ENCODE measurements at places on chromosomes 11 and 22.

DNA sequence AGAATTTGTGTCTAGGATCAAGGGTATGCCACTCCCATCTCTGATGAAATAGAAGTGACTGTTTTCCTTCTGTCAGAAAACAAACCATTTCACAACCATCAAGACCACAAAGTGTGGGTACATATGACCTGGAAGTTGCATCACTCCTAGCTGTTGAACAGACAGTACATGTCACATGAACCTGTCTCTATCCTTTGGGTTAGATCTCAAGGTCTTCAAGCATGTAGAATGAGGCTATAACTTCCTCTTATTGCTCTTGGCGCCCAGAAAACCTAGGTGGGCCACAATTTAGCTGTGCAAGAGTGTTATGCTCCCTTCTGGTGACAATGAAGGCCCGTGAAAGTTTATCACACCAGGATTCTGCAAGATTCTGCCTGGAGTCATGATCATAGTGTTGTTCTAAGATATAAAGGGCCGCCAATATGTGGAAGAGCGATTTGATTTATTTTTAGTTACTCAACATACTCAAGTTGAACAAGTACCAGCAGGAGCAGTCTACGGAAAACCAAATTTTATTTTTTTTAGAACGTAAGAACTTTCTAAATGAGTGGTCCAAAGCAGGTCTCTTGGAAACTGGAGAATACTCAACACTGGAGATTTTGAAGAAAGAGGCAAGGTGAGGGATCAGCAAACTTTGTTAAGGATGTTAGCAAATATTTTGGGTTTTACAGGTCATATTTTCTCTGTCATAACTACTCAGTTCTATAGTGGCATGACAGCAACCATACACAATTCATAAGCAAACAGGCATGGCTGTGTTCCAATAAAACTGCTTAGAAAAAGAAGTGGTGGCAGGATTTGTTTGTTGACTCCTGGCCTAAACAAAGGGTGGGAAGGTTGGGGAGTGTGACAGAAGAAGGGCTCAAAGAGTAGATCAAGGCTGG is 101.8 kb downstream of the USP35 start:
- DNase-seq: peak; percentile 31

GRCh38 chr22:46256358-46256958 is 6.4 kb upstream of the CDPF1 start:
- DNase-seq: no peak

- no peak for DNase-seq
Measured at GRCh38 chr11:121898903-121899302, 217.1 kb downstream of the BLID start.

DNA sequence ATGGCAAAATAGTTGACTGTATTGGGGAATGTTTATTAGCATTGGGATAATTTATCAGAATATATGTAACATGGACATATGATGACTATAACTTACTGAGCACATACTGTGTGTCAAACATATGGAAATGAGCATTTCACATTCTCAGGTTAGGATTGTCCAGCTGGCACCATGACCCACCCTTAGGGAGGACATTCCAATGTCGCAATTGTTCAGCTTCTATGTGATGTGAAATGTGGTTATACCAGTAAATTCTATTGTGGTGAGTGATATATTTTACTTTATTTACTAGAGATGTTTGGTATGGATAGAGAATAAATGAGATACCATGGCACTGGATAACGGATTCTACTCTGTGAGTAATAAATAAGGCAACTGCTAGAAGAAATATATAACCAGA is 50.4 kb downstream of the OR4A47 start:
- DNase-seq: no peak

- no peak for DNase-seq
Measured at GRCh38 chr11:106503901-106504300, 426.4 kb downstream of the AASDHPPT start.

GRCh38 chr22:24813861-24814770 is 8.1 kb downstream of the SGSM1 start:
- no peak for DNase-seq

GRCh38 chr22:29790061-29790460 is 22.9 kb downstream of the UQCR10 start:
- no peak for DNase-seq

- DNase-seq: no peak
Measured at GRCh38 chr11:102722821-102723220, 1.9 kb downstream of the MMP8 start.

DNA sequence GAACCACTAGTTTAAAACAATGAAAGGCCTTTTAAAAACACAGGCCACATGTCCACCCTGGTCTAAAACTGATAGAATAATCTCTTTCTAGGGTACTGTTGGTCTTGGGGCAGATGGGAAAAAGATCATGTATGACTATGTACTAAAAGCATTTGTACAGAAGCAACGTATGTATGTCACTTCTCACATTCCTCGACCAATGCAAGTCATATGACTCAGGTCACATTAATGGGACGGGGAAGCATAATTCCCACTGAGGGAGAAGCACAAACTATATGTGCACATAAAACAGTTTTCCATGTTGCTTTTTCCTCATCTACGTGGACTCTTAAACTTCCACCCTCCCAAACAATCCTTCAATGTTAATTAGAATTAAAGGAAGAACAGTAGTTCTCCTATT is 32.2 kb upstream of the GAB2 start:
- DNase-seq: no peak

DNA sequence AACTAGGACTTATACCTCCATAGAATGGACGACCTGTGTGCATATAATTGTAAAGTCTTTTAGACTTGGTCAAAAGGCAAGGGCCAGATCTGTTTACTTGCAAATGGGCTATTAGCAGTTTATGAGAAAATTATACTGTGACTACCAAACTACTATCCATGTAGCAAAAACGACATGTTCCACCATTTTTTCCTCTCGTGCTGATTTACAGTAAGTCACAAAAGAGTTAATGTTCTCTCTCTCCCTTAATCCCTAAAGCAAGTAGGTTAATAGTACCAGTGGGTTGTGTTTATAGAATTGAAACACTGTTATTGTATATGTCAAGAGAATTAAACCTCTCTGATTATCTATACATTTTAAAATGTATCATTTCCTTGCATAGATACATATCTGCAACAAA is 147.3 kb downstream of the MAML2 start:
- no peak for DNase-seq

GRCh38 chr11:65211293-65212105 is 29.8 kb downstream of the CAPN1 start:
- DNase-seq: no peak

- DNase-seq: no peak
Measured at GRCh38 chr11:70834277-70834940, 418.0 kb downstream of the SHANK2 start.

DNA sequence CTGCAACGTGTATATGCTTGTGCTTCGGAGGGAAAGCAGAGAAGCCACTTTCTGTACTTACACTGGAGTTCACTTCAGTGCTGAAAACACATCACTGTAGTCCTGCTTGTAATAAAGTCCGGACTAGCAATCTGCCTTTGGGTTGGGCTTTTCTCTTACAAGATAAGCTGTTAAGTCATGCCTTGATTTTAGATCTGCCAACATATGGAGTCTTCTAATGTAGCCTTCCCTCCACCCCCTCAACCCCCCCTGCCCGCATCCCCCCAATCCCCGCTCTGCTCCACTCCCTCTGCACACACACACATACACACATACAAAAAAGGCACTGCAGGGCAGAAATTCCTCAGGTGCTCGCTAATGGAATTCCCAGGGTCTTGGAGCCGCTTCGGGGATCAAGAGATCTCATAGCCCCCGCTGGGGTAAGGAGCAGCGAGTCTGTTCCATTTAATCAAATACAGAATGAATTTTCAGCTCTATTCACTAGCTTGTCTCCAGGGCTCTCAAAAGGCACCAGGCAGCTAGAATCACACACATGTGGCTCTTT is 3.4 kb downstream of the CDON start:
- DNase-seq: no peak

GRCh38 chr11:44730775-44731174 is 4.0 kb downstream of the TSPAN18 start:
- no peak for DNase-seq

- DNase-seq: no peak
Measured at GRCh38 chr22:38657045-38657909, 839 bp downstream of the CBY1 start.

GRCh38 chr22:39292031-39292462 is 27.4 kb downstream of the RPL3 start:
- DNase-seq: no peak

GRCh38 chr11:416051-416756 is 1.4 kb upstream of the SIGIRR start:
- DNase-seq: no peak

- no peak for DNase-seq
Measured at GRCh38 chr11:88827018-88827676, 238.6 kb downstream of the GRM5 start.

DNA sequence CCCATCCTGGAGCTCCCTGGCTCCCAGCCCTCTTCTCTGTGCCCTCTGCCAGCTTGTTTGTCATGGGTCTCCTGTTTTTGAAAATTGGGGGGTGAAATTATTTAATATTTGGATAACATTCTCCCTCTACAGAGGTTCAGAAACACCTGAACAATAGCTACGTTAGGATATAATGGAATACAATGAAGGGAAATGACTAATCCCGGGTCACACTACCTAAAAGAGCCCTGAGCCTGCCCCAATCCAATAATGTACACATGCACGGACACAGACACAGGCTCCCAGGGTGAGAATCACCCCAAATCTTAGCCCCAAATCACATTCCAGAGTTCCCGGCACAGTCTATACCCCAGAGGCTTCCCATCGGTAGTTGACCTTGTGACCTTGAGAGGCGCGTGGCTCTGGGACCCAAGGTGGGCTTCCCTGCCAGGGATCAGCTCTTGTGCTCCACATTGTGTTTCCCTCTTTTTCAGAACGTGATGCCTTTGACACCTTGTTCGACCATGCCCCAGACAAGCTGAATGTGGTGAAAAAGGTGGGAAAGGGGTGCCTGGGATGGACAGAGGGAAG is 135.5 kb downstream of the PARVA start:
- no peak for DNase-seq

DNA sequence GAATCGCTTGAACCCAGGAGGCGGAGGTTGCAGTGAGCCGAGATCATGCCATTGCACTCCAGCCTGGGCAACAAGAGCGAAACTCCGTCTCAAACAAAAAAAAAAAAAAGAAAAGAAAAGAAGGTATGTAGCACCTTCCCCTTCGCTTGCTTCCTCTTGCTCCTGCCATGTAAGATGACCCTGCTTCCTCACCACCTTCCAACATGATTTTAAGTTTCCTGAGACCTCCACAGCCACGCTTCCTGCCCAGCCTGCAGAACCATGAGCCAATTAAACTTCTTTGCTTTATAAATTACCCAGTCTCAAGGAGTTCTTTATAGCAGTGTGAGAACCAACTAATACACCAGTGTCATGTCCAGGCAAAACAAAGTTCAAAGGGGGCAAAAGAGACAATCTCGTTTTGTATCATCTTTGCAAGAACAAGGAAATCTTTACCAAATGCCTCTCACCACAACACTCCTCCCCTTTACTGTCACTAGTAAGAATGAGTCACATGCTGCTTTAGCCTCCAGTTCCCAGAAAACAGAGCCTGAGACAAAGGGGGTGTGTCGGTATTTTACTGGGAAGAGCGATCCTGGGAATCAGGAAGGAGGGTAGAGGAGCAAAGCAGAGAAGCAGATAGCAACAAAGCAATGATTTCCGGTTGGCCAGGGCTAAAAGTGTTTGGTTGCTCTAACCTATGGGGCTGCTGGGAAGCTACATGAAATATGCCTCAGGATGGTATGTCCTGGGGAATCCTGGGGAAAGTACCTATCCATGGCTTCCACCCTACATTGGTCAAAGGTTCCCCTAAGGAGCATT is 10.5 kb upstream of the MCHR1 start:
- peak; percentile 63 for DNase-seq

DNA sequence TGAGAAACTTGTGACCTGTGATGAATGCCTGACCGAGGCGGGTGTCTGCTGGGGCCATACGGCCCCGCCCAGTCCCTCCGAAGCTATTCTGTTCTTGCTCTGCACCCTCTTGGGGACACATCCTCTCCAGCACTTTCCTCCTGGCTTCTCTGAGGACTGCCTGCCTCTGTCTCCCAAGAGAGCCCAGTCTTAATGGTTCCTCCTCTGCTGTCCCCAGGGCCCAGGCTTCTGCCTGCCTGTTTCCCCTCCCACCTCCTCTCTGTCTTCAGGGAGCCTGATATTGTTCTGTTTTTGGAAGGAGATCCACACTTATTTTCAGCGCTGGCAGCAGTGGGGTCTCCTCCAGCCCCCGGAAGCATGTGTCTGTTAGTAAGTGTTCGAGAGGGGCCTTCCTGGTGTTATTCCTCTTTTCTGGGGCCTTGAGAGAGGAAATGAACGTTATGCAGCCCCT is 18.7 kb downstream of the SYNGR1 start:
- no peak for DNase-seq

DNA sequence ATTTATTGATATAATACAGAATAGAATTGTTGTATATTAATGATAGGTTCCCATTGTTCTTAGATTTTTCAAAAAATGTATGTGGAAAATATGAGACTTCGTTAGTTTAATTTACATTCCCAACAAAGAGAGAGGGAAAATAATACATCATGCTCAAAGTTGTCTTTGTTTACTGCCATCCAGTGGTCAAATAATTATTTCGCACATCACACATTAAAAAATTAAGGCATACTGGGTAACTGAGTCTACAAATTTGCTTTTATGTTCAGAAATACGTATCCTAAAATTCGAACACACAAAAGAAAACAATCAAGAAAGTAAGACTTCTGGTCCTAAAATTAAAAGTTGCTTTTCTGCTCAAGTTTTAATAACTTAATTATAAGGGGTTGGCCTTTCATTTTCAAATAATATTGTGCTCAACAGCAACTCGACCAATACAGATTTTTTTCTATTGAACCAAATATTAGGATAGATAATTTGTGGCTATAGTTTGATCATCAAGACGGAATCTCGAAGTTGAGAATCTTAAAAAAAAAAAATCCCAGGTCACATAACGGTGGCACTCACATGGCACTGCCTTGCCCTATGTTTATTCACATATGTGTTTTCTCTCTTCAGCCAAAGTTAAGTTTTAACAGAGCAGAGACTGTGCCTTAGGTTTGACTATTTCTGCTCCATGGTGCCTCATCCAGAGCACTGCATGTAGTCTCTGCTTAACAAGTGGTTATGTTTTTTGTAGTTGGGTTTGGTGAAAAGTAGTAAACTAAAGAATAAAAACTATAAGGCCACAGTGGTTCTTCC is 12.3 kb downstream of the PDGFD start:
- DNase-seq: no peak

DNA sequence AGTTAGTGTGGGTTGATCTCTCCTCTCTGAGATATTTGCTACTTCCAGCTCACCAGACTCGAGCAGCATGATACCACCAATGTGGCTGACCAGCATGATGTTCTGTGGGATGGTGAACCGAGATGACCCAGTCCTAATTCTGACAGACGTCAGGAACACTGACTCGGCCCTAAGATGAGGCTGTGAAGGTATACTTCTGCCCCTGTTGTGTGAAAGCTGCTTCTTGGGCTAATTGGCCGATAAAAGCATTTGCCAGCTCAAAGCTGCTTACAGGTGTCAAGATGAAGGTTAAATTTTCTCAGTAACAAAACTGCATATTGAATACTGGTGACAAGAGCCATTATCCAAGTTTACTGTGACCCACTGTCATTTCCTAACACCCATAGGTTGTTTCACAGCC is 151.4 kb downstream of the BRD1 start:
- no peak for DNase-seq

- DNase-seq: no peak
Measured at GRCh38 chr11:73425108-73425507, 48.9 kb downstream of the RELT start.
